ENCODE measurements at places on chromosomes 2 and 18.

DNA sequence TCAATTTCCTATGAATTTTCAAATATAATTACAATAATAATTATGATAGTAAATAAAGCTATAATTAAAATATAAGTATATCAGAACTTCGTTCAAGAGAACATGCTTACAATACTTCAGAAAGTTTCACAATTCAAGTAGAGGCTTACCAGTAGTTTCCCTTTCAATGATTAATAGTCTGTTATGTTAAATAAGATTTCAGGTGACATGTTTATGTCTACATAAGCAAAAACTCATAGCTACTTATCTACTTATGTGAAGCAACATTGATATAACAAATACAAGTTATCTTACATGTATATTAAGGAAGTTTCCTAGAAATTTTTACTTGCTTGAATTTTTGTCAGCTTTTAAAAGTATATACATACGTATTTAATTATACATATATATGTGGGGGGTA, 4.5 kb upstream of the COL3A1 start:
- no peak for DNase-seq

GRCh38 chr18:58350526-58350925, 278.4 kb downstream of the ALPK2 start:
- DNase-seq = no peak

GRCh38 chr2:200575957-200576356, 9.9 kb upstream of the AOX1 start:
- no peak for DNase-seq

- no peak for DNase-seq
These were observed 5.3 kb upstream of the TMEM185B start for GRCh38 chr2:120228503-120228902.

DNA sequence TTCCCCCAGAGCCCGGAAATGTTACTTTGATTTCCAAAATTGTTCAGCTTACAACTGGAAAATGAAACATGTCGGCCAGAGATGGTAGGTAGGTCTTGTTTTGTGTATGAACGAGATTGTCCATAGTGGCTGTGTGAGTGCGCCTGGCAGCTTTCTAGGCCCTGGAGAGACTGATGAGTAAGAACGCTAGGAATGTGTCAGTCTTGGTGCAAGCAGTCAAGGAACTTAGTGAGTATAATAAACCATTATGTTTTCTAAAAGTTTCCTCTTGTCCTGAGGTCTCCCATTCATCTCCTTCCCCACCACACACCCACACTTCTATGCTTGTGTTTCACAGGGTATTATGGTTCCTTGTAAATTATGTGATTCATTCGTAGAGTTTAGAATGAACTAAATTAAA, 234.2 kb downstream of the CDH2 start:
- DNase-seq = no peak
